ENCODE measurements at places on chromosomes 11 and 22.
A peak's percentile ranks its signal among the peaks of the same experiment; 100 is the strongest.

- no peak for DNase-seq
Measured at GRCh38 chr11:118749429-118749828, 41.5 kb downstream of the DDX6 start.

- no peak for DNase-seq
Measured at GRCh38 chr22:27205492-27206373, 548.3 kb downstream of the MIAT start.

- DNase-seq: no peak
Measured at GRCh38 chr11:29534836-29535235, 482.0 kb downstream of the KCNA4 start.

- no peak for DNase-seq
Measured at GRCh38 chr11:109728056-109728455, 306.1 kb downstream of the C11orf87 start.

GRCh38 chr11:102727890-102728289 is 3.1 kb upstream of the MMP8 start:
- no peak for DNase-seq

DNA sequence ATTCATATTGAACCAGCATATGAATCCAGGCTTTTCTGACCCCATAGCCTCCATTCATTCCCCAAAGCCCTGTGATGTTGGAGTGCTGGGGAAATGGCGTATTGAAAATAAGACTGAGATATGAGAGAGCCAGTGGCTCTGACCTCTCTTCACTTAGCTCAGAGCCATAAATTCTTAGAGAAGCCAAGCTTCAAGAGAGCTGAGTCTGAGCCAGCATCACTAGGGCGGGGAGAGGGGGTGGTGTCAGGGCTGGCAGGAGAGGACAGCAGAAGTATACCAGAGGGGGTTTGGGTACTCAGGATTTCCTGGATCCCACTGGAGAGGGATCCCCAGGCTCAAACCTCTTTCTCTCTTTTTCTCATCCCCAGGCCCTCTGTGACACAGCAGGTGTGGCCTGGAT is 16.7 kb upstream of the MOGAT2 start:
- DNase-seq: no peak

DNA sequence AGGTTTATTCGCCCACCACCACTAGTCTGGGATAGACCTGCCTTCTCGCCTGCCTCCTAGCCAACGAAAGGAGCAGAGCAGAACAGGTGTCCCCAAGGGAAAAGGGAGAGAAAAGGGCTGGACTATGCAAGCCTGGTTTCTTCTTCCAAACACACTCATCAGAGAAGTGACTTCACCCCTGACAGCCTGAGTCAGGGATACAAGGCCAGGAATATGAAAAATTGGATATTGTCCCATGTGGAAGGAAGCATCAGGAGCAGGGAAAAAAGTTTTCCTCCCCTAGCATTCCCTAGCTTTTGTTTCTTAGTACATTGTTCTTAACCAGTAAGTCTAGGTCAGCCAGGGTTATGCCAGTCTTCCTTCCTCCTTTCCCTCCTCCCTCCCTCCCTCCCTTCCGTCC is 56.9 kb upstream of the TNRC6B start:
- no peak for DNase-seq

DNA sequence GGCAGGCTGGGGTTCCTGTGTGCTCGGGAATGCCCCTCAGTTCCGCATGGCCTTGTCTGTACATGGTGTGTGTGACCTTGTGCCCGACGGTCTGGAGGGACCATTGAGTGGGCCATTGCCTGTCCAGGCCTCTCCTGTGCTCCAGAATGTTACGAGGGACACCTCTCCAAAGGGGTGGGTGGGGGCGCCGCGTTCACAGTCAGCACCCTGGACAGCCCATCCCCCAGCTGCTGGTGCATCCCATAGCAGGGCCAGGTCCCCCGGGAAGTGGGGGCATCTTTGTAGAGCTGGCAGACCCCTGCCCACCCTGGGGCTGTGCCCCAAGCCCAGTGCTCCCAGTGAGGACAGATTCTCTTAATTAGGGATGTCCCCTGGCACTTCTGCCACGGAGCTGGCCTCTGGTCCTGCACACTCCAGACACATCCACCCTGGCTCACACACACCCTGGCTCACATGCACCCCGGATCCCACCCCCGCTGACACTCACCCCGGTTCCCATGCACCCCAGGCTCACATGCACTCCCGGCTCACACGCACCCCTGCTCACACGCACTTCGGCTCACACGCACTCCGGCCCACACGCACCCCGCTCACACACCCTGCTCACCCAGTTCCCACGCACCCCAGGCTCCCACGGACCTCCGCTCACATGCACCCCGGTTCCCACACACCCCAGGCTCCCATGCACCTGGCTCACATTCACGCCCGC is 15.6 kb downstream of the TSPAN4 start:
- DNase-seq: no peak

DNA sequence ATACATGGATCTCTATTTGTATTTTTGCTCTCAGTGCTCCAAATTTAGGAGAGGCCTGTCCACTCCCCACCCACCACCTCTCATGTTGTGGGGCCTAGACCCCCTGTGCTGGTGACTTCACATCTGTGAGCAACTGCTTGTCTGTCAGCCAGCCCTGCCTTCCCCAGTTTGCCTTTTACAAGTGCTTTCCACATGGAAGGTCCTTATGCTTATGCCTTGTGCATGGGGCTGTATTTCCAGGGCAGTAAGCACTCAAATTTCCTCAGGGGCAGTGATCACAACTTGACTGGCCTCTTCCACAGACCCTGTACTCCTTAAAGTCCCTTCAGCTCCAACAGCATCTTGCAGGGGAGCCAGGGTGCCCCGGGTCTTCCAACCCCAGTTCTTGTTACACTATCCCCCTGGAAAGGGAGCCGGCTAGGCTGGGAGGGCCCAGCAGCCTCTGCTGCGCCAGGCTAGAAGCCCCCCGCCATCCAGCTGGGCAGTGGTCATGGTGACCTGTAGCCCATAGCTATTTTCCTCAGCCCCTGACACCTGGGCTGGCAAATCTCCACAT is 29.9 kb downstream of the GDPD5 start:
- no peak for DNase-seq

GRCh38 chr11:76663912-76664440 is 6.6 kb downstream of the LRRC32 start:
- DNase-seq: no peak

GRCh38 chr11:38721586-38722315 is 2123.7 kb upstream of the RAG2 start:
- DNase-seq: no peak

DNA sequence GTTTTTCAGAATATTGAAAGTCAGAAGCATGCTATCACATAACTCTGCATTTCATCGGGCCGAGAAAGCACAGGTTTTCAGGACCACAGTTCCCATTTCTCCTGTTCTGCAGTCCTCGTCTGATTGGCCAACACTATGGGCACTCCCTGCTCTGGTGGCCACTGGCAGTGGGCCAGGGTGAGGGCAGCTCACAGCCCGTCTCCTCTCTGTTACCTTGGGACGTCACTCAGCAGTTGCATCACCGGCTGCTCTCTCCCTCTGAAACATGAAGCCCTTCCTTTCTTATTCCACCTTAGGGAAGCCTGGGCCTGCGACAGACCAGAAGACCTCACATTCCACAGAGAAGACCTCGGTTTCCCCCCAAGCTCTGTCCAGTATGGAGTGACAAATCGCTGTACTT is 11.4 kb upstream of the MICAL3 start:
- DNase-seq: no peak

DNA sequence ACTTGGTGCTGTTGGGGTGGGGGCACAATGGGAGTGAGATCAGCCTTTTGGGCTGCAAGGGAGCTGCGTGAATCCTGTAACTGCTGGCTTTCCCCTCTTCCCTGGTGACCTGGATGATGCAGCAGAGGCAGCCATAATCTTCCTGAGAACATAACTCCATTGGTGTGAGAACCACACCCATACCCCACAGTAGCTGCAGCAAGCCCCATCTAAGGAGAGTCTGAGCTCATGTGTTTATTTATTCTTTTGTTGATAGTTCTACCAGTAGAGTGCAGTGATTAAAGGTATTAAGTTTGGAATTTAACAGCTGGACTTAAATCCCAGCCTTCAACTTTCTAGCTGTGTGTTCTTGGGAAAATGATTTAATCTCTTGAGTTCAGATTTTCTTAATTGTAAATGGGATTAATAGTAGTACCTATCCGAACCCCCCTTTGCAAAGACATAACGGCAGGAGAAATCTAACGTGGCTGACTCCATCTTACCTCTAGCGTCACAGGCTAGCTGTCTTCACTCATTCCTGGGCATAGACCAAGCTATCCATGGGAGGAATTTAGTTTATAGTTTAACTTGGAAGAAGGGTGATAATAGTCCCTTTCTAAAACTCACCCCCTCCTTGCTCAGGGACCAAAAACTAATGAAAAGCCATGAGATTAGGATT is 385.0 kb upstream of the DDI1 start:
- DNase-seq: no peak

DNA sequence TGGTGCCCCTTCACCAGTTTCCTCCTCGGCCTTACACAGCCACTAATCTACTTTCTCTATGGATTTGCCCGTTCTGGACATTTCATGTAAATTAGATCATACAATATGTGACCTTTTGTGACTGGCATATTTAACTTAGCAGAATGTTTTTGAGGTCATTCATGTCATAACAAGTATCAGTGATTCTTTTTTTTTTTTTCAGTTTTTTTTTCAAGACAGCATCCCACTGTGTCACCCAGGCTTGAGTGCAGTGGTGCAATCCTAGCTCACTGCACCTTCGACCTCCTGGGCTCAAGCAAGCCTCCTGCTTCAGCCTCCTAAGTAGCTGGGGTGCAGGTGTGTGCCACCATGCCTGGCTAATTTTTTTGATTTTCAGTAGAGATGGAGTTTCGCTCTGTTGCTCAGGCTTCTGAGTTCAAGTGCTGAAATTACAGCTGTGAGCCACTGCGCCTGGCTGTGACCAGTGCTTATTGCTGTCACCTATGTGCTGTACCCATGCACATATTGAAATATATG is 22.7 kb downstream of the KIAA1671 start:
- DNase-seq: no peak

DNA sequence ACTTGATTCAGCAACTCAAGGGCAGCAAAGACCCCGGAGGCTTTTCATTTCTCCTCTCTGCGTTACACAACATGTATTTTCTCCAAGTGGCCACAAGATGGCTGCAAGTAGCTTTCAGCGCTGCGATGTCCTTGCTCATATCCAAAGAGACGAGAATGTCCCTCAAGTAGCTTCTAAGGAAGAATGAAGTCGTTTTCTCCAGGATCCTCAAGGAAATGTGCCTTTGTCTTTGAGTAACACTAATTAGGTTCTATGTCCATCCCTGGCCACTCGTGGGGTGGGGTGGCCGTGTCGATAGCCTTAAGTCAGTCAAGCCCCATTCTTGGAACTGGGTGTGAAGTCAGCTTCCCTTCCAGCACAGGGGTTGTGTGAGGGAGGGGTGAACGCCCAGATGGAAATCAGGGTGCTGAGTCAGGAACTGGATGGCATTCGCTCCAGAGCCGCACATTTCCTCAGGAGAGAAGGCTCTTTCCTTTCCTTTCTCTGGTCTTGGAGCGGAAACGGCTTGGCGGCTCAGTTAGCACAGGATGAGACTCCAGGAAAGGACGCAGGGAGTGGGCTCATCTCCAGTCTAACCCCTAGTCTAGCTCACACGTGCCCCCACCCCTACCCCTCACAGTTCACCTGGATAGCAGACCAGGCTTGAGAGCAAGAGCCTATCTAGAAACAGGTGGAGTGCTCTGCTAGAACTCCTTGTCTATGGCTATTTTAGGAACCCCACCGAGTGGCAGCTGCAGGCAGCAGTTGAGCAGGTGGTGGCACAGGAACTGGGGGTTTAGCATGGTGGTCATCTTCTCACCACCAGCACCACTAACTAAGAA is 44.3 kb downstream of the NNMT start:
- DNase-seq: peak; percentile 35

DNA sequence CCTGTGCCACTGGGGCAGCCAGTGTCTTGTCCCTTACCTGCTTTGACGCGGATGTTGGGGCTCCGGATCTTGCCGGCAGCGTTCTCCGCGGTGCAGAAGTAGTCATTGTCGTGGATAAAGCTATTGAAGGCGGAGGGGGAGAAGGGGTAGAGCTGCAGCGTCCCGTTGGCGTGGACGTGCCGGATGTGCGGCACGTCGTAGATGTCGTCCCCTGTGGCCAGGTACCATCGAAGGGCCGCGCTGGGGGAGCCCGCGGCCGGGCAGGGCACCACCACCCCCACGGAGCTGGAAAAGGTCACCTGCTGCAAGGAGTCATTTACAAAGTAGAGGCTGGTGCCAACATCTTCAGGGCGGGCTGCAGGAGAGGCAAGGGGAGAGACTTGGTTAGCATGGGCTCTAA is 16.6 kb downstream of the DSCAML1 start:
- DNase-seq: no peak

- DNase-seq: no peak
Measured at GRCh38 chr11:83166193-83166866, 9.4 kb downstream of the PCF11 start.

GRCh38 chr22:29217827-29218757 is 12.4 kb downstream of the EMID1 start:
- no peak for DNase-seq

GRCh38 chr11:44854086-44854485 is 96.6 kb downstream of the TP53I11 start:
- DNase-seq: no peak

DNA sequence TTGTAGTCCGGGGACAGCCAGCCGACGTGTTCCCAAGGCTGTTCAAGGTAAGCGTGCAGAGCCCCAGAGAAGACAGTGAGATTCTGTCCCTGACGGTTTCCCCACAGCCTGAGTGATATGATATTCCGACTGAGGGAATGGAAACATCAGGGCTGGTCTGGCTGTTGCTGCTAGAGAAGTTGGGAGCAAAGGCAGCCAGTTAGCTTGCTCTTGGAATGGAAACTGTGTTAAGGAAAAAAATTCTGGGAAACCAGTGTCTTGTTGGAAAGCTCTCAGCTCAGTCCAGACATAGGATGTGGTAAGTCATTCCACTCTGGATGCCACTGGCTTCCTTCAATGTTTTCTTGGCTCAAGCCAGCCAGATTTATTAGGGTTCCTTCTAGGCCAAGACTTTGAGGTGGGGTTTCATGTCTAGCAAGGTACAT is 8.8 kb downstream of the CRY2 start:
- no peak for DNase-seq

DNA sequence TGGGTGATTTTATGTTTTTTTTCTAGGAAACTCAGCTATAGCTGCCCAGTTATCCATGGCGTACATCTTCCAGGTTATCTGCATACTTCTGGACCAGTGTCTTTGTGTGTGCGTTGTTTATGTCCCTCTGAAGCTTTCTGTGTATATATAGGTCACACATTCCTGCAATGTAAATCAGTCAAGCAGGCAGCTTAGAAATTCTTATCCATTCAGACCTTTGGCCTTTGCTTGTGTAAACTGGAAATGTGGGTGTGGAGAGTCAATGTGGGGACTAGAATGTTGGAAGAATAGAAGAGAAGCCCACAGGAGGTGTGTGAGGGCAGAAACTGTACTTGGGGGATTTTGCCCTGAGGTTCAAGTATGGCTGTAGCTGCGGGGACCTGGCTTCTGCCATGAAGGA is 51.7 kb downstream of the BARX2 start:
- no peak for DNase-seq

GRCh38 chr11:17275400-17276235 is 921 bp upstream of the NUCB2 start:
- no peak for DNase-seq

GRCh38 chr11:117492578-117493251 is 165.1 kb downstream of the CEP164 start:
- DNase-seq: peak; percentile 39

All from right kidney (tissue), 9 donors.